Caco-2 (cell line): ENCODE measurements at places on chromosomes 2 and 18. TPM values are rescaled to one million over a fixed set of nuclear protein-coding genes. Genes with fewer than 3 reads are reported as not detected.

DNA sequence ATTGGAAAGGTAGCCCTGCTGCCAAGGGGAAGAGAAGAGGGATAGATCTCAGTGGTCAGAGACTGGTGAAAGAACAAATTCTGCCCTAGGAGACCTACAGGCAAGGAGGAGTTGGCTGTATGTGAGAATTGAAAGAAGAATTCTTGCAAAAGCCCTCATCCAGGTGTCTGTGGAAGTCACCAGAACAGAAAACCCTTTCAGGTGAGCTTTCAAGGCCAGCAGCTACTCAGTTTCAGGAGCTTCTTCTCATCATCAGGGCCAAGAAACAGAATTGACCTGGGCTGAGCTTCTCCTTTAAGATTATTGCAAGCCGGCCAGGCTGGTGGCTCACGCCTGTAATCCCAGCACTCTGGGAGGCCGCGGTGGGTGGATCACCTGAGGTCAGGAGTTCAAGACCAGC lies 110.2 kb downstream of the CDK15 start:
- H3K4me3 ChIP-seq = no peak overlapping the region
- DNase-seq = no peak
- H3K4me1 ChIP-seq = peaks cover 22% of the 10 kb centered on the region
- H3K36me3 ChIP-seq = no peaks in the 10 kb centered on the region; the same call in 1 of the 2 replicates
- no peaks in the 10 kb centered on the region for H3K27me3 ChIP-seq
- H3K27ac ChIP-seq = no peak overlapping the region

DNA sequence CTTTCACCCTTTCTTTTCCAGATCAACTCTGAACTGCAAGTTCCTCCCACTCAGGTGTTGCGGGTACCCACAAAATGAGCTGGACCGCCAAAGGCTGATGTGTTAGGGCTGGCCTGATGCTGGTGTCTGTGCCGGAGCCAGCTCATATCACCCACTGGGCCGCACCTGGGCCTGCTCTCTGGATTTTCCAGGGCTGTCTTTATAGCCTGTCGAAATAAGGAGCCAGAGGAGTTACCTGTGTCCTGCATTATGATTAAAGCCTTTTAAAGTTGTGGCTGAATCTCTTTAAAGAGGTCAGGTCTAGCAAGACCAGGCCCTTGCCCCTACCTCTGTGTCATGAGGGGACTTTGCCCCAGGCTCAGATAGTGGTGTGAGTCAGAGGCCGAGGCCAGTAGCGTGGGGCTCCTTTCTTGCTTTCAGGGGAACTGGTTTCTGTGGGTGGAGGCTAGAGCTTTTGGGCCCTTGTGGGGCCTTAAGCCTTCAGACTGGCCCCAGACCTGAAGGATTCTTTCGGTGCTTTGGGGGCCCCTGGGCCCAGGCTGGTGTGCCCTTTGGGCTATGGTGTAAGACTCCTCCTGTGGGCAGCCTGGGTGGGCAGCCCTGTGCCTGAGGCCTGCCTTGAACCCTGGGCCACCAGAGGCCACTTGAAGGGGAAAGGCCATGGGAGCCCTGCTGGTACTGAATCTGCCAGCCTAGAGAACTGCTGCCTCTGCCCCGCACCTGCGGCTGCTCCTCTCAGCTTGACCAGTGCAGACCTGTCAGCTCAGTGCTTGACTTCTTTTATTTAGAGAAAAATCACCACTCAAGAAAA lies 21.3 kb downstream of the OTOF start:
- peak overlapping the region; percentile 83 for H3K27ac ChIP-seq
- peaks cover 53% of the 10 kb centered on the region for H3K4me1 ChIP-seq
- peak; percentile 97 for DNase-seq

DNA sequence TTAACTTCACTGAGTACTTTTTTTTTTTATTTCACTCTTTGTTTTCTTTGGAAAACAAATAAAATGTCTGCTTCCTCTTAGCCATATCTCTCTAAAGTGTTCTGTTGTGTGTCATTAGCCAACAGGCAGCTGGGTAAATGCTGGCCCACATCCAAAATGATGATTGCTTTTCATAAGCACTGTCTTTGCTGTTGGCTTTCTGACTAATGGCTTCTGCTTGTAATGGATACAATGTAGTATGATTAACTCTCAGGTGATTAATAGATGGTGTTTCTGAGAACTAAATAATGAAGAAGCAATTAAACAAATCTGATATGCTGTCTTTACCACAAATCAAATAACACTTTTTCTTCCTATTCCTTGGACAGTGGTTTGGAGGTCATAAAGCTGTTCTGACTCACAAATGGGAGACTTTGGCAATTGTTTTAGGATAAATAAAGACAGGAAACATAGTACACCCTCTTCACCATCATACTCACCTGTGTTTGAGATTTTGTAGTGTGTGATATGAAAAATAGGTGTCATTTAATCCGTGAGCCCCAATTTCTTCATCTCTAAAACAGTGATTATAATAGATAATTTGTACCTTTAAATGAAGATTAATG lies 888.4 kb downstream of the TSN start:
- no peak for DNase-seq
- no peak overlapping the region for H3K27ac ChIP-seq
- no peaks in the 10 kb centered on the region for H3K27me3 ChIP-seq
- no peaks in the 10 kb centered on the region for H3K4me1 ChIP-seq
- H3K4me3 ChIP-seq = no peak overlapping the region

DNA sequence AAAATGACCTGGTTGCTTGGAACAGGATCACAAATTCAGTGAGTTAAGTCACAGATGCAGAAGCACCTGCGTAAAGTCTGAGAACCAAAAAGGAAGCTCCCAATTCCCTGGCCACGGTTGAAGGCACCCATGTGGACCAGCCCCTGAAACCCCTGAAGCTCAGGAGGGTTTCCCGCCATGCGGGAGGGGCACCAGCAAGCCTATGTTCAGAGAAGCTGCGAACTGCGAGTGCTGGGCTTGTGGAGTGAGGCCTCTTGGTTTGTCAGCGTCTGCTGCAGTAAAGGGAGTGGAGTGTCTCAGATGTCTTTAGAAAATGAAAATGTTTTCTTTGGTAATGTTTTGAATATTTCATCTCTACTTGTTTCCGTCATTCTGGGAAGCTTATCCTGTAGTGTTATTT lies 16.1 kb upstream of the ACKR3 start:
- H3K27ac ChIP-seq = no peak overlapping the region
- no peak for DNase-seq
- H3K27me3 ChIP-seq = no peaks in the 10 kb centered on the region
- no peak overlapping the region for H3K4me3 ChIP-seq

DNA sequence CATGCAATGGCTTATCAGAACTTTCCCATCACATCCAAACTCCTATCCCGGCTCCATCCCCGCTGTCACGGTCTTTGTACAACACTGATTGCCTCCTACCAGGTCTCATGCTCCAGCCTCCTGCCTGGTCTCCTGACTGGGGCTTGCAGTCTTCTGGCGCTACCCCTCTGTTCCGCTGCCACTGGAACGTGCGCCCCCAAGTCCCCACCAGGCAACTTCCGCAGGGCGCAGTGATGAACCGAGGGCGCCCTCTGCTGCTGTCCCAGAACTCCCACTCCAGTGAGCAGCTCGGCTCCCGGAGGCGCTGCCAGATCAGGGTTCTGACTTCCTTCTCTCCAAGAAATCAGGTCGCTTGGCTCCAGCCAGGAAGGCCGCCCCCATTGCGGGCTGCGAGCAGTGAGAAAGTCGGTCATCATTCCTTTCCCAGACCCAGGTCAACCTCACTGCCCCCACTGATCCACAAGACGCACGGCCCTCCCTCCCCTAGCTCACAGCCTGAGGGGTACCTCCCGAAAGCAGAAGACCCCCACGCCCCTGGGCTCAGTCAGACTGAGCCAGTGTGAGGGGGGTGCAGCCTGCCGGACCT lies 43.9 kb upstream of the RAB11FIP5 start:
- no peaks in the 10 kb centered on the region for H3K27me3 ChIP-seq
- H3K4me3 ChIP-seq = no peak overlapping the region
- no peaks in the 10 kb centered on the region for H3K36me3 ChIP-seq
- H3K27ac ChIP-seq = no peak overlapping the region
- DNase-seq = peak; percentile 34

DNA sequence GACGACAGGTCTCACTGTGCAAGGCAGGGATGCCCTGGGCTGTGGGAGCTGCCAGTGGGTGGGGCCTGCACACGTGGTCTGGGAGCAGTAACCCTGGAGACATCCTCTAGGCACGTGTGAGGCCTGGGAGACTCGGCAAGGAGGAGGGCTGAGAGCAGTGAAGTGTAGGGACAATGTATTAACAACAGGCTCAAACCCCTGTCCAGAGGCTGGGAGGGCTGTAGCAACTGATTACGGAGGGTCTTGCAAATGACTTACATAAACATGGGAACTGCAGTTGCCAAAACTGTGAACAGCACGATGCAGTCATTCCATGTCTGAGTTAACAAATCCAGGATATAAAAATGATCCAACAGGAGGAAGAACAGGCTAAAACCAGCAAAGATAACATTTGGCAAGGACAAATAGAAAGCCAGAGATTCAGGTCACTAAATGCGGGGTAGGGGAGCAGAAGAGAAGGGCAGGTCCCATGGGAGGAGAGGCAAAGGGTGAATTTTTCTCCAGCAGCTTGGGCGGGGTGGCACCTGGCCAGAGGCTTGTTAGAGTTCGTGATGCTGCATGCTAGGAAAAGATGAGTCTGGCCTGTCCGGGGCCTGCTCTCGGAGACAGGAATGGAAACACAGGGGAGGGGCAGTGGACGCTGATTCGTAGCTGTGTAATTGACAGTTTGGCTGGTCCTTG lies 44.9 kb downstream of the CYP27C1 start:
- H3K27ac ChIP-seq = no peak overlapping the region
- H3K4me1 ChIP-seq = peaks cover 14% of the 10 kb centered on the region
- H3K27me3 ChIP-seq = no peaks in the 10 kb centered on the region
- H3K36me3 ChIP-seq = no peaks in the 10 kb centered on the region

DNA sequence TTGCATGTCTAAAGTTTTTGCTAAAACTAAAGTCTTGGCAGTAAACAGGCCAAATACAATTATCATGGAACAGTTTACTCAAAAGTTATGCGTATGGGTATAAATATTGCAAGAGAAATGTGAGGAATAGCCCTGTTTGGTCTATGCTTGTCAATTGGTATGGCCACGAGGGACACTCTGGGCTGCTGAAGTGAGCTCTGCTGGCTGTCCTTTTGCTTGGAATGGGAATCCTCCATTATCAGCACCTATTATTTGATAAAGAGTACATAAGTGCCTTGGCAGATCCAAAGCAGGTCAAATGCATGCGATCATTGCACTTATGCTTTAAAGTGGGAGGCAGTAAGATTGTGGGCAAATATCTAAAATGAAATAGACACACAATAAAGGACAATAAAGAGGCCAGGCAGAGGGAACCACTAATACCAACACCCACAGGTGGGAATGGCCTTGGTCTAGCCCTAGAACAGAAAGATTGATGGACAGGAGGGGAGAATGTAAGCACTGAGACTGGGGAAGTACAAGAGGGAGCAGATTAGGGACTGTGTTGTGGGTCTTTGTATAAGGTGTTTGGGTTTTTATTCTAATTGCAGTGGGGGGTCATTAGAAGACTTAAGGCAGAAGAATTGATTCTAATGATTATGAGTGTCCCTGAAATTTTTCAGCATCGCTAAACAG lies 60.0 kb upstream of the NOSTRIN start:
- DNase-seq = no peak
- H3K27ac ChIP-seq = no peak overlapping the region
- no peaks in the 10 kb centered on the region for H3K36me3 ChIP-seq
- no peak overlapping the region for H3K4me3 ChIP-seq
- peaks cover 4% of the 10 kb centered on the region; the same call in 1 of the 2 replicates for H3K4me1 ChIP-seq
- no peaks in the 10 kb centered on the region for H3K27me3 ChIP-seq

DNA sequence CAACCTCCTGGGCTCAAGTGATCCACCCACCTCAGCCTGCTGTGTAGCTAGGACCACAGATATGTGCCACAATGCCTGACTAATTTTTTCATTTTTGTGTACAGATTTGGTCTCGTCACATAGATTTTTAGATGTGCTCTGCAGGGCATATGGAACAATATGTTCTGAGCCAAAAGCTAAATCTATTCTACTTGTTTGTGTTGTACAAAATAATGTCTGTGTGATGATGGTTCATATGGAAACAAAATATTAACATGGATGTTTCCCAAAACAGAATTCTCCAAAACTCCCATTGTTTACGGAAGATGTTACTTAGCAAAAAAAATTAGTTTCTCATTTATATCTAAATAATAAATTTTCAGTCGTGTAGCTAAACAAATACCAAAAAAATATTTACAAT lies 12.6 kb upstream of the KLHL23 start:
- H3K4me1 ChIP-seq = peaks cover 5% of the 10 kb centered on the region
- H3K4me3 ChIP-seq = no peak overlapping the region
- no peak overlapping the region for H3K27ac ChIP-seq
- DNase-seq = no peak
- no peaks in the 10 kb centered on the region for H3K36me3 ChIP-seq
- no peaks in the 10 kb centered on the region for H3K27me3 ChIP-seq

DNA sequence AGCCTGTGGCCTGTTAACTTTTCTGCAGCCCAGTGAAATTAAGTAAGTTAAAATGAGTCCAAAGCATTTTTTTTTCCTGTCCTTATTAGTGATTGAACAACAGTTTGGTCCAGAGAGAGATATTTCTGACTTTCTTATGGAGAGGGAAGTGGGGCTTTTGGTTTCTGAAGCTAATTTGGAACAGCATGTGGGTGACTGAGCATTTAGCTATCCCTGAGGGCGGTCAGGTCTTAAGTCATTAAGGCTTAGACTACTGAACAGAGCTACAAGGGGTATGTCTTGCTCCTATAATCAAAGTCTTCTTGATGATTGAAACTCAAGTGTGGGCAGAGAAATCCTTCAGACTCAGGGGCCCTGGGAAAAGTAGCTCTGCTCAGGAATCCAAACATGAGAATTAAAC lies 14.0 kb downstream of the ARHGAP25 start:
- no peak overlapping the region for H3K27ac ChIP-seq
- H3K4me3 ChIP-seq = no peak overlapping the region
- no peaks in the 10 kb centered on the region for H3K36me3 ChIP-seq
- H3K4me1 ChIP-seq = no peaks in the 10 kb centered on the region

GRCh38 chr2:173922760-173923159 lies 42.4 kb downstream of the SP3 start:
- H3K27ac ChIP-seq = no peak overlapping the region
- no peak for DNase-seq
- H3K36me3 ChIP-seq = no peaks in the 10 kb centered on the region
- H3K27me3 ChIP-seq = no peaks in the 10 kb centered on the region

Gene ASXL3
- total RNA-seq = 1.2 and 1.6 TPM in 2 replicates
